ENCODE measurements at places on chromosomes 2 and 18.

DNA sequence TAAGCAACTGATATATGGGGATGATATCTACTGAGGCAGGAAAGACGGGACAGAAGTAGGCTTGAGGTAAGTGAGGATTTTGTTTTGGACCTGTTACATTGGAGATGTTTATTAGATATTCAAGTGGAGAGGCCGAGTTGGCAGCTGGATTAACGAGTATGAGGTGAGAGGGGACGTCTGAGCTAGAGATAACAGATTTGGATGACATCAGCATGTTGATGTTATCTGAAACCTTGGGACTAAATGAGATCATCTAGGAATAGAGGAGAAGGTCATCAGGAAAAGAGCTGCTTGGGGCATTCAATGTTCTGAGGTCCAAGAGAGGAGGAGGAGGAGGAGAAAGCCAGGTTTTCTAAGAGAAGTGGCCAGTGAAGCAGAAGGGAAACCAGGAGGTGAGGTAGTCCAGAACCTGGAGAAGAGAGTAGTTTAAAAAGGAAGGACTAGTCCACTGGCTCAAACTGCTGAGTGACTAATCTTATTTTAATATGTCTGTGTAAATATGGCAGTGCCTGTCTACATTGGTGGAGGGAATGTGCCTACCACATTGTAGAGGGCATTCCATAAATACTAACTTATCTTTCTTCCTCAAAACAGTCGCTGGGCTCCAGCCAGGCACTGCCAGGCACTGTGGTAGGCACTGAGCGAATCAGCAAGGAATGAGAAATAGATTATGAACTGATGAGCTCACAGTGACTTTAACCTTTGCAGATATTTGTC lies 488.3 kb downstream of the DLGAP1 start:
- DNase-seq, result no peak

GRCh38 chr2:238771218-238771617 lies 76.7 kb upstream of the TWIST2 start:
- DNase-seq, result no peak

- no peak for DNase-seq
Observed at GRCh38 chr18:63585988-63586387, 1.2 kb upstream of the SERPINB13 start.

GRCh38 chr2:154855138-154855537 lies 156.6 kb downstream of the KCNJ3 start:
- no peak for DNase-seq

DNA sequence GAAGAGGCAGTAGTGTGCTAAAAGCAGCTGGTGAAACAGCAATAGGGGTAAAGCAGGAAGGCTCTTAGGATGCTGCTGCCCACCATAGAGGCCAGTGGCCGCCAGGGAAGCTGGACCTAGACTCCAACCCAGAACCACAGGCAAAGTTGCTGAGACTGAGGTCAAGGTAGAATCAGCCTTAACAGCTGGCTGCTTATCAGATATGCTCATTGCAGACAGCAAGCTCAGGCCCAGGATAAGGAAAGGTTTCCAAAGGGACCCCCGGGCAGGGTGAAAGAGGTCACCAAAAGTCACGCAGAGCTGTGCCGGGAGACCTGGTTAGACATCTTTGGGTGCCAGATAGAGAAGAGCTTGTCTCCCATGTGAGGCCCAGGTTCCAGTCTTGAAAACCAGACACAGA lies 42.9 kb upstream of the EPG5 start:
- DNase-seq, result no peak

DNA sequence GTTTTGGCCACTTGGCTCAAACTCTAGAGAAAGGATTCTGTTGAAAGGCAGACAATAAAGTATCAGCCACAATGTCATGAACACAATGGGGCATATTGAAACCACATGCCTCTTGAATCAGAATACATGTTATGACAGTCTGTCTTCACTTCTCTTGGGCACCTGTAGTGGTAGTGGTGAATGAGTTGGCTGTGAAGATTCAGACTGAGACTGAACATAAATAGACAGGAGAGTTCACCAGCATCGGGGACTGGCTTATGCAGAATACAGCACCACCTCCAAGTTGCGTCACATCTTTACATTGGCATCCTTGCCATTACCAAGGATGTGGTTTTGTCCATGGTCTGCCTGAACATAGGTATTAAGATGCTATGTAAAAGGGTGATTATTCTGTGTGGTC lies 336.8 kb downstream of the MYCN start:
- no peak for DNase-seq

DNA sequence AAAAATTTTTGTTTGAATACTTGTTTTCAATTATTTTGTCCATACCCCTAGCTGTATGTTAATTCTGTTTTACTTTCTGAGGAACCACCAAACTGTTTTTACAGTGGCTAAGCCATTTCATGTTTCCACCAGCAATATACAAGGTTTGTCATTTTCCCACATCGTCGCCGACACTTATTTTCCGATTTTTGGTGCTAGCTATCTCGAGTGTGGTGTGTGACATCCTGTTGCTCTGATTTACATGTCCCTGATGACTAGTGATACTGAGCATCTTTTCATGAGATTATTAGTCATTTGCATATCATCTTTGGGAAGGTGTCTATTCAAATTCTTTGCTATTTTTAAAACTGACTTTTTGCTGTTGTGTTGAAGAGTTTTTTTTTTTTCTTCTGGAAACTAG lies 7.2 kb upstream of the GPC1 start:
- DNase-seq, result no peak

- no peak for DNase-seq
Observed at GRCh38 chr2:207165121-207166038, at the start of gene KLF7. KLF7 (minus strand) TSS chr2:207165948; CDS start chr2:207165568, 380 bp downstream.

- DNase-seq, result no peak
Observed at GRCh38 chr2:203878063-203878462, 10.5 kb downstream of the CTLA4 start.

GRCh38 chr18:53603276-53603675 lies 621.2 kb downstream of the MBD2 start:
- DNase-seq, result no peak

DNA sequence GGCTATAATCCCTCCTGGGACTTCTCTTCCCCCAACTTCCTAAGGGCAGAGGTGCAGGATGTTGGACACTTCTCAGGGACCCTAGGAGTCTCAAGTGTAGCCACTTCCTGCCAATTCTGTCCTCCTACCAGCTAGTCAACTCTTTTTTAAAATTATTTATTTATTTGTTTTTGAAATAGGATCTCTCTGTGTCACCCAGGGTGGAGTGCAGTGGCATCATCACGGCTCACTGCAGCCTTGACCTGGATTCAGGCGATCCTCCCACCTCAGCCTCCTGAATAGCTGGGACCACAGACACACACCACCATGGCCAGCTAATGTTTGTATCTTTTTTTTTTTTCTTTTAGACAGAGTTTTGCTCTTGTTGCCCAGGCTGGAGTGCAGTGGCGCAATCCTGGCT lies 11.5 kb downstream of the SFTPB start:
- no peak for DNase-seq

GRCh38 chr2:171469176-171469575 lies 35.1 kb downstream of the DCAF17 start:
- DNase-seq, result no peak

GRCh38 chr18:48880931-48881330 lies 69.8 kb downstream of the SMAD7 start:
- no peak for DNase-seq

GRCh38 chr18:3305933-3306332 lies 44.0 kb downstream of the MYL12B start:
- peak; percentile 59 for DNase-seq

DNA sequence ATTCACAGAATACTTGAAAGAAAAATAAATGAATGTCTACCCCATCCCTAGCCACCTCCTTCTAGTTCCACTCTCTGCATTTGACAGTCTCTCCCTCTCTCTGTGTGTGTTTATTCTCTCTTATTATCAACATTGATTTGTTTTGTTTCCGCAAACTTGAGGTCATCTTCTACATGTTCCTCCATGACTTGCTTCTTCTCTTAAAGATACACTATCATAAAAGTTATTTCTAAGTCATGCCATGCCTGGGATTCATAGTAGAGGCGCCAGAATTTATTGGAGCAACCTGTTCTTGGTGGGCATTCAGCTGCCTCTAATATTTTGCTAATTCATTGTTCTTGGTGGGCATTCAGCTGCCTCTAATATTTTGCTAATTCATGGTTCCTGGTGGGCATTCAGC lies 58.9 kb upstream of the SMAD7 start:
- DNase-seq, result no peak

DNA sequence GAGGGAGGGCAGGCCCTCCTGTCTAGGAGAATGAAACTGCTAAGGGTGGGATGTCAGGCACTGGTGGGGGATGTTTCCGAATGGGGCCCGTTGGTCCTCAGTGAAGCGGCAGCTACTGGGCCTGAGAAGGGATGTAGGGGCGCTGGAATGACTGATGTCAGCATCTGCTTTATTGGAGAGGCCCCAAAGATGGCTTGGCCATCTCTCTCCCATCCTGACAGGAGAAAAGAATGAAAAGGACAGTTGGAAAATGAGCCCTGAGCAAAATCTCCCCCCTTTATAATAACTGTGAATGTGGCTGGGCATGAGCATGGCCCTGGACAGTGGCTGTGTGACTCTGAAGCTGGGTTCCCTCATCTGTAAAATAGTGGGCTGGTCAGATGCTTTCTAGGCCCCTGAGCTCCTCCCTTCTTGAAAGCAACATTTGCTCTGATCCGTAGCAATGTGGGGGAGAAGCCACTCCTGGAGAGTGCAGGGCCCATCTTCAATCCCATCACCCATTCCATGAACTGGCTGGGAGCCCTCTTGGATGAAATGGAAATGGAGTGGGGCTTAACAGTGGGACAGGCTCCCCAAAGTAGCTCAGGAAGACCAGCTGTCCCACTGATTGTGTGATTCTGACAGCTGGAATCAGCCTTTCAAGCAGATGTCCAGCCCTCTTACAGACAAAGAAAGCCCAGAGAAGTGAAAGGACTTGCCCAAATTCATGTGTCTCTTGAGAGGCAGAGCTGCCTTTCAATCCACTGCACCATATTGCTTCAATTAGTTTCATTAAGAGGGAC lies 232.7 kb upstream of the SMAD2 start:
- no peak for DNase-seq

GRCh38 chr2:236512902-236513435 lies 56.7 kb upstream of the ACKR3 start:
- no peak for DNase-seq

DNA sequence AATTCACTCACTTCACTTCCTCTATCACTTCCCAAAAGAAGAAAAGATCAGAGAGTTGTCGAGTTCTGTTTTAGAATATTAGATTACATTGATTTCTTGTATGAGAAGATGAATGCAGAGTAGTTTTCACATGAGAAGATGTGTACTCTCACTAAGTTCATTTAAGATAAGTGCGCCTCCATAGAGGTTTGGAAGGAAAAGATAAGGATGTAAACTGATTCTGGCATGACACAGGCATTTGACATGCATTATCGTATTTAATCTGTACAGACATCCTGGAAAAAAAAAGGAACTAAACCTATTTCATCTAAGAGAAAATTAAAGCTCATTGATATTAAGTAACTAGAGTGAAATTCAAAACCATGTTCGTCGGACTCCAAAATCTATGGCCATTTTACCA lies 152.2 kb upstream of the CRIM1 start:
- no peak for DNase-seq
